ENCODE measurements at places on chromosomes 6 and 20. TPM values are rescaled to one million over a fixed set of nuclear protein-coding genes. Genes with fewer than 3 reads are reported as not detected.

The NXT1 gene
- polyA plus RNA-seq, result 20.8 TPM

The ERVFRD-1 gene
- 0.13 TPM for polyA plus RNA-seq

The OPRL1 gene
- 0.67 TPM for polyA plus RNA-seq

The SLC12A5 gene
- 1.0 TPM for polyA plus RNA-seq

The DNAH8 gene
- 0.47 TPM for polyA plus RNA-seq

The CNPY3 gene
- polyA plus RNA-seq, result 61.3 TPM

The GLP1R gene
- polyA plus RNA-seq, result 0.71 TPM

The IMPG1 gene
- 1.9 TPM for polyA plus RNA-seq

The FHL5 gene
- polyA plus RNA-seq, result 0.28 TPM

The CNKSR3 gene
- polyA plus RNA-seq, result 58.6 TPM

The ITPR3 gene
- 7.5 TPM for polyA plus RNA-seq

The PRR18 gene
- 0.21 TPM for polyA plus RNA-seq

The STX11 gene
- 0.97 TPM for polyA plus RNA-seq

GRCh38 chr20:25397096-25397495 is 6.5 kb upstream of the ABHD12 start:
- no peak for DNase-seq

DNA sequence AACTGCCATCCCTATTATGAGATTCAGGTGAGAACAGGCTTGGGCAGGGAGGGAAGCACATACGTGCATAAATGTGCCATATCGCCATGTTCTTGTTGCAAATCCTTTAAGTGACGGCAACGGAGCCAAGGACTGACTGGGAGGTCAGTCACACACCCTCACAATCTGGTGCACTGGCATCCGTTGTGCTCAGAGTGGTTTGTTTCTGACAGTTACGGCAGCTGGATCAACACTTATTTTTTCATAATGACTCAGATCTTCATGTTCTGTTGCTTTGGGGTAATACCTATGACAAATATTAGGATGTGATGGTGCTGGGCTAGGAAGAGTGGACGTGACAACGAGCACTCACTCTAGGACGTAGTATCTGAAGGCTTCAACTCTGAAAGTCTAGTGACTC is 56.2 kb upstream of the PREP start:
- no peak for DNase-seq

GRCh38 chr20:22453244-22454080 is 130.9 kb downstream of the FOXA2 start:
- no peak for DNase-seq

DNA sequence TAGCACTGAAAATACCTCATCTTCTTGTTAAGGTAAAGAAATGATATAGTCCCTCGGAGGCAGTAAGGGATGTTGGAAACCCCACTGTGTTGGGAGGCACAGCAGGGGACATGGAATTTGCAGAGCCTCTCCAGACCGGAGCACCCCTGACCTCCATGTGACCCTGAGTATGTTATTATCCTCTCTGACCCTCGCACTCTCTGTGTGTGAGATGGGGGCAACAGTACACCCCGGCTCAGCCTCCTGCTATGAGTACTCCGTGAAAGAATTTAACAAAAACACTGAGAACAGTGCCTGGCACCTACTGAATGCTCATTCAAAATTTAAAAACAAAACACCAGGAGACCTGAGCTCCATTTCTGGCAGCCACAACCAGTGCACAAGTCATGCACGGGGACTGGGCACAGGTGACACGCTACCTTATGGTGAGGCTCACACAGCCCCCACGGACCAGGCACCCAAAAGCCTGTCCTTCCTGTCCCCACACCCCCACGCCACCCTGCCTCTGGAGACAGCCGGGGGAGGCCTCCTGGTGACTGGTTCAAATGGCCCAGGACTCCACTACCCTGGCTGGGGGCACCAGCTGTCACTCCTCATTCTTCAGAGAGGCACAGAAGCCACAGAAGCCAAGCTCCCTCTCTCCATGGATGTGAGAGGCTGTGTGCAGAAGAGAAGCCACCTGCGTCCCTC is 6.1 kb downstream of the NINL start:
- DNase-seq, result no peak

DNA sequence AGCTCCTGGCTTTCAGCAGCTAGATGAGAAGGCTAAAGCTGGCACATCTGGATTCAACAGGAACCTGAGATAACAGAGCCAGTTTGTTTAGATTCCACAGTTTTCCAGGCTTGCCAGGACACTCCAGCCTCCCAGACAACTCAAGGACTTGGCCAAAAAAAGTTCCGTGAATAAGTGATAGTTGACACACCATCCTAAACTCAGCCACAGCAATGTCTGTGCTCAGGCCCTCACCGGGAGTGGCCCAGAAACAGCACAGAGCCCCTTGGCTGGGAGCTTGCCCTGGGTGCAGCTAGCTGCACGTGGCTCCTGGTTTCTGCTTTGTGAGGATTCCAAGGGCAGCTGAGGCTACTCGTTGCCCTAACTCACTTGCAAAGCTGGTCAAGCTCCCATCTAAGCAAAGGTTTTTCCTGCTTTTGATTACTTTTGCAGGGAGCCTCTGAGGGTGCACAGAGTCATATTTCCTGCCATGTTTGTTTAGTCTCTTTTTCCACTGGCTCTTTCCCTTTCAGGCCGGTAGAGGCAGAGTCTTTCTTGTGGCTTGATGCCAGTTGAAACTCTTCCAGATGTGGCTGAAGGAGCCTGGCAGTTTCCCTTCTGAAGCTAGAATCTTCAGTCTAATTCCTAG is 118.3 kb upstream of the ECI2 start:
- DNase-seq, result peak; percentile 35

DNA sequence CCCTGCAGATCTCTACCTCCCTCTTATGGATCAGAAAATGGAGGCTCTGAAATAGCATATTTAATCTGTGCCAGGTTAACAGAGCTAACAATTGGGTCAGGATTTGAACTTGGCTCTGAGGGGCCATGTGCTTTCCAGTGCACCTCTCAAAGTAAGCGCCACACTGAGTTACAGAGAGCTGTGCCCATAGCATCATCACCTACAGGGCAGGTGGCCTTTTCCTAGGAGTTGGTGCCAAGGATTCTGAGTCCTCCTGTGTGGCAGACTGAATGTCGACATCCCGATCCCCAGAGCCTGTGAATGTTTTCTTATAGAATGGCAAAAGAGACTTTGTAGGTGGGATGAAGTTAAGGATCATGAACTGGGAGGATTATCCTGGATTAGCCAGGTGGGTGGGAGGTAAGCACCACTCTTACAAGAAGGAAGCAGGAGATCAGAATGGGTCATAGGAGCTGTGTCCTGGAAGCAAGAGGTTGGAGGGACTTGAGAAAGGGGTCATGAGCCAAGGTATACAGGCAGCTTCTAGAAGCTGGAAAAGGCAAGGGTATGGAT is 68.0 kb upstream of the TBC1D7 start:
- no peak for DNase-seq

- peak; percentile 67 for DNase-seq
These were observed 18.9 kb upstream of the DSN1 start for GRCh38 chr20:36792422-36792821.

GRCh38 chr6:108764580-108764950 is 83.7 kb upstream of the ARMC2 start:
- no peak for DNase-seq

- DNase-seq, result no peak
These were observed 7.7 kb downstream of the ADGRF1 start for GRCh38 chr6:47034421-47034820.

DNA sequence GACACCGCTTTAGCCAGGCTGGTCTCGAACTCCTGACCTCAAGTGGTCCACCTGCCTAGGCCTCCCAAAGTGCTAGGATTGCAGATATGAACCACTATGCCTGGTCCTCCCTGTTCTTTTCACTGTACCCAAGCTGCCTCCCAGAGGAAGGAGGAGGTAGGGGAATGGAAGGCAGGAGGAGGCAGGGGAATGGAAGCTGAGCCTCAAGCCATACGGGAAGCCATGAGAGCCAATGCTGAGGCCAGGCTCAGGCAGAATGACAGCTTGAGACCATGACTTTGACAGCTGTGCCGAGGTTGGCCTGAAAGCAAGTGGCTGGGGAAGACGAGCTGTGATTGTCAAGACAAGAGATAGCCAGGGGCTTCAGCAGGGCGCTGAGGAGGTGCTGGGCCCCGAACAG is 13.6 kb upstream of the ZNF335 start:
- no peak for DNase-seq

- DNase-seq, result no peak
These were observed 104.2 kb upstream of the STXBP5 start for GRCh38 chr6:147099974-147100373.

DNA sequence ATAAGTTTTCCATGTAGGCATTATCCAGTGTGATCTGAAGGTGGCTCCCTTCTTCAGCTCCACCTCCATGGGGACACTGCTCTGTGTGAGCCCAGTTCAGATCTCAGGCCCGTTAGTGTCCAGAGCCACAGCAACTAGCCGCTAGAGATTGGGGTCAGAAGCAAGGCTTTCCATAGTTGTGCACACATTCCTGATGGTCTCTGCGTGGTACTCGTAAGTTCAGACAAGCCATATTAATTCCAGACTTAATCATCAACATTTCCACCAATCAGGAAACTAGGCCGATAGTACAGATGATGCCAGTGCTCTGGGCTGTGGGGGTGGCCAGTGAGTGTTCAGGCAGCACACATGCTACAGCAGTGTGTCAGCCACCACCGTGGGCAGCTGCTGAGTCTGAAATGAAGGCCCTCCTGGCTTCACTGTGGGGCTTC is 17.5 kb upstream of the SYNCRIP start:
- no peak for DNase-seq

GRCh38 chr20:23042270-23042669 is 7.2 kb downstream of the SSTR4 start:
- no peak for DNase-seq

DNA sequence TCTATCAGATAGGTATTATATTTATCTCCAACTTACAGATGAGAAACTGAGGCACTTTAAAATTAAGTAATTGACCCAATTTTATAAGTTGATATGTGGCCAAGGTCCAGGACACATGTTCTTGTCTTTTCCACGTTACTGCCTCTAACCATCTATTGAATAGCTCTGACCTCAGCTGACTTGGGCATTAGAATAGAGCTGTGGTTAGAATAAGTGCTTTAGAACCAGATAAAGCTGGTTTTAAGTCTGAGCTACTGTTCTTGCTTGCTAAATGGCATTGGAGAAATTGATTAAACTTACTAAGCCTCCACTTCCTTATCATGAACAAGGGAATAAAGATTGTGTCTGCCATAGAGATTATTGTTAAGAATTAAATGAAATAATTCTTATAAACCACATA is 147.8 kb upstream of the DTNBP1 start:
- no peak for DNase-seq

- DNase-seq, result no peak
These were observed 175.4 kb downstream of the UTRN start for GRCh38 chr6:144460327-144461095.

- DNase-seq, result no peak
These were observed 41.4 kb upstream of the TMEM181 start for GRCh38 chr6:158518191-158519127.

DNA sequence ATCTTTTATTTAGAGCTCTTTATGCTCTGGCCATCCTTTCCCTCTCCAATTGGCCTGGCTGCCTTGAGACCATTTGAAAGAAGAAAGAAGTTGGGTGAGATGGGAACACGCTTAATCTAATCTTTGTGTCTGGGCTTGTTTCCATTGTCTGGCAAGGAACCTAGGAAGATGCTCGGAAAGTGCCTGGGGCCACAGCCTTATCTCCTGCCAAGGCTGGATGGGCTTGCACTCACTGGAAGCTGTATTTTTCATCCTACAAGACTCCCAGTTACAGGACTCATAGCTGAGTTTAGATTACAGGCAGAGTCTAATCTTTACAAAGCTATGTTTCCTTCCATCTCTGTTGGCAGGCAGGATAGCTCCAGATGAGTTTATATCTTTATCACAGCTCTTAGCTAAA is 33.1 kb upstream of the CDYL start:
- no peak for DNase-seq

DNA sequence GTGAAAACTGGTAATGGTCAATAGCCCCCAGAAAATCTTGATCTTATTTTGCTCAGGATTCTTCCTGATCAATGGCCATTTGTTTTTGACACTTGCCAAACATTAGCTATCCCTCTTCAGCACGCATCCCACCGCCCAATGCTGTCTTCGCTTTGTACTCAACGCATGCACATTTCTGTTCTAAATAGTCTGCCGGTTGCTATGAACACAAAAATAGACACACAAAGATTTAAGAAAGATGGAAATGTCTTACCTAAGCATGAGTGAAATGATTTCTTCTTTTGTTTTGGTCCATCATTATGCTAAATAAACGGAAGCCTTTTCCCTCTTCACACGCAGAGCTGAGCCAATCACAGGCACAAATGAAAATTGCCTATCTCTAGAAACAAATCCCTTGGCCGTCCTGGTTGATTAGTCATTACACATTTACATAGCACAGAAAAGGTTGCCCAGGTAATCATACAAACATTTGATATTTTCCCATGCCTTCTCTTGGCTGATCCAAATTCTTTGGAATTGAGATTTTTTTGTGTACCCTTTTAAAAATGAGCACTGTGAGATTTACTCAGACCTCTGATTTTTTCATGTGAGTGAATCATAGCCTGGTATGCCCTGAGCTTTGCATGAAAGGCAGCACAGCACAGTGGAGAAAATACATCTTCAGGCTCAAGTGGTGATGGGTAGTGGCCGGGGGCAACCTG is 70.5 kb upstream of the FAM184A start:
- no peak for DNase-seq

- DNase-seq, result no peak
These were observed 57.3 kb upstream of the MCM9 start for GRCh38 chr6:118992186-118992795.

GRCh38 chr20:19212469-19212815 is at the start of gene SLC24A3:
TSS of gene SLC24A3 (plus strand) at chr20:19212642.
- no peak for DNase-seq

GRCh38 chr20:38608188-38608587 is 6.6 kb downstream of the ARHGAP40 start:
- DNase-seq, result no peak

DNA sequence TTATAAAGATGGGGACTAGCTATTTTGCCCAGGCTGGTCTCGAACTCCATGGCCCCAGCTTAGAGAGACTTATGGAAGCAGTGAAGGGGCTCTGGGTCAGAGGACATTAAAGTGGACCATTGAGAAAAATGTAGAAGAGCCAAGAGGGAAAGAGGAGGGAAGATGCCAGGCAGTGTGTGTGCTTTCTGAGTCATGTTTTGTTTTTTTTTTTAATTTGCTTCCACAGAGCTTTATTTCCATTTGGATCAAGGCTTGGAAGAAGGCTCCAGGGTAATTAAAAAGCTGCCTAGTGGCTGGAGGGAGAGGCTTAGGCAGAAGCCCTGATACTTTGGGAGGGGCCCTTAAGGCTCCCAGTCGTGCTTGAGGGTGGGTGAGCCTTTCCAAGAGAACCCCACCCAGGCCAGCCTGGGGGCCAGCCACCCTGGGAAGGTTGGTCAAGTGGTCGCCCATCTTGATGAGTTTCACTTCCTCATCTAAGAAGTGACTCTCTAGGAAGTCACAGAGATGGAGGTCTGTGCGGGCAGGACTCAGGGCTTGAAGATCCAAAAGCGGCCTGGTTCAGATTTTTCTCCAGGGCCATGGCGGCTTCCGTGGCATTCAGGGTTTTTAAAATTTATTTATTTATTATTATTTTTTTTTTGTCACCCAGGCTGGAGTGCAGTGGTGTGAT is 3.0 kb upstream of the ZNF335 start:
- no peak for DNase-seq

- no peak for DNase-seq
These were observed 9.2 kb downstream of the SIM1 start for GRCh38 chr6:100455230-100456124.

- DNase-seq, result no peak
These were observed 69.8 kb downstream of the MYB start for GRCh38 chr6:135250751-135251497.

Measured in right renal cortex interstitium (tissue), 3 donors.